Daoy (cell line): ENCODE measurements at places on chromosomes 11 and 22. TPM values are rescaled to one million over a fixed set of nuclear protein-coding genes. Genes with fewer than 3 reads are reported as not detected.

SCO2 gene
- 9.4 and 11.5 TPM in 2 replicates for total RNA-seq

UBQLN3 gene
- total RNA-seq: not detected in 2 replicates

GRAMD1B gene
- 2.3 and 4.1 TPM in 2 replicates for total RNA-seq

CD3G gene
- total RNA-seq: not detected in 2 replicates

RPS25 gene
- 1,318 and 1,710 TPM in 2 replicates for total RNA-seq

CCDC73 gene
- total RNA-seq: not detected in 2 replicates

HBG1 gene
- not detected in 2 replicates for total RNA-seq

CYTH4 gene
- 1.7 and 8.2 TPM in 2 replicates for total RNA-seq

ISX gene
- total RNA-seq: not detected in 2 replicates

IGLL1 gene
- total RNA-seq: not detected in 2 replicates

PATE2 gene
- total RNA-seq: 0.29 TPM in 1 of 2 replicates, not detected in the other
